Liver (tissue), 10 donors: ENCODE measurements at places on chromosomes 1 and 21.

GRCh38 chr1:77424236-77424635, 142.4 kb downstream of the AK5 start:
- no peak for DNase-seq

DNA sequence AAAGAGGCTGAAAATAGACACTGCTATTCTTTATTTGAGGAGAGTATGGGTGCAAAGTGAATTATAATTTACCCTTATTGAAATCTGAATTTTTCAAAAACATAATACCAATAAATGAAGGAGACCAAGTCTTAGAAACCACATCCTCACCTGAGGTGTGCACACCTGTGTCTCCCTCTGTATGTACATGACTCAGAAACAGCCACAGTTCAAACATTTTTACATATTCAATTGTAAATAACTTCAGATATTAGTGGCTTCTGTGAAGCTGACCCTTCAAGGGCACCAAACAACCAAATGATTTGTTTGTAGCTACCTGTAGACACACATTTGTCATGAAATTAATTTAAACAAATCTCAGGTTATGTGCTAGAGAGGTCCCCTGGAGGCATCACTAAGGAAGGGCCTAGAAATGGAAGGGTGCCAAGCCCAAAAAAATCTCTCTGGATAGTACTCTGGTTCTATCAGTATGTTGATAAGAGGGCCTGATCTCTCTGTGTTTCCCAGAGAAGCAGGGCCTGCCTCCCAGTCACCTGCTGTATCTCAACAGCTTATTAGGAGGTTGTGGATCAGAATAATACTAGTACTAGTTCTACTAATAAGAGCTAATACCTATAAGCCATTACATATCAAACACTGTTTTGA, 28.1 kb downstream of the ERI3 start:
- no peak for DNase-seq

DNA sequence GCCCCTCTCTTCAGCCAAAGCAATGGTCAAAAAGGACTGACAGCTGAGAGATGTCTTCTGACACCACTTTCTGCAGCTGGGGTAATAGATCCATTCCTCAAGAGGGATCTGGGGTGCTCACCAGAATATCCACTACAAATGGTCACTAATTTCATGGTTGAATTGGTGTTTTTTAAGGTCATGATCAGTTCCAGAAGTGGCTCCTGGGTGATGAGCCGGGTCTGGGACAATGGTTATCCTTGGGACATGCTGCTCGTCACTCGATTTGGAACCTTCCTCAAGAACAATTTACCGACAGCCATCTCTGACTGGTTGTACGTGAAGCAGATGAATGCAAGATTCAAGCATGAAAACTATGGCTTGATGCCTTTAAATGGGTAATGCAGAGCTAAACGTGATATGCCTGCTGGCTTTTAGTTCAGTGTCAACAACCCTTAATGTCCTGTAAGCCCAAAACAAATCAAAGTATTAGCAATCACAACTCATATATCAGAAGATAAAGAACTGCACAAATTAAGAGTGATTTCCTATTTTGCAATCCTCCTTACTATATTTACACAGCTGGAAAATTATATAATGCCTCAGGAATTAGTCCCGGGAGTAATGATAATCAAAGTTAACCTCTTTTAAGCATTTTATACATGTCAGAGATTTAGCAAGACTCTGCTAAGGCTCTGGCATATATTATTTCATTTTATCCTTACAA, 20.1 kb downstream of the FMO3 start:
- no peak for DNase-seq

- no peak for DNase-seq
Measured at GRCh38 chr1:27658951-27659496, 13.0 kb downstream of the IFI6 start.

DNA sequence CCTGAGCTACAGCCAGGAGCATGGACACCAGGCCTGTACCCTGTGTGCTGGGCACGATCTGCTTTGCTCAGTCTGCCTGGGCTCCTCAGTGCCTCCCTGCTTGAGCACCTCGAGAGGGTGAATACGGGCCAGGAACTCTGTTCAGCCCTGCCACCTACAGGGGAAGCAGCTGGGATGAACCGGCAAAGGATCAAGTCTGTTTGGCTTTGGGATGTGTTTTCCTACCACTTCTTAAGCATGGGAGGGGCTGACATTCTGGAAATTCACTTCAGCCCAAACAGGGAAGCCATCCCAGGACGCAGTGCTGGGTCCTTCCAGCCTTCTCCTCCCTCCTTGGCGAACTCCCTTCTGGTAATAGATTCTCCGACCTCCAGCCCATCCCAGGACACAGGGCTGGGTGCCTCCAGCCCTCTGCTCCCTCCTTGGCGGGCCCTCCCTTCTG, 55.8 kb upstream of the SELENON start:
- no peak for DNase-seq

GRCh38 chr1:235892202-235892601, 25.5 kb upstream of the LYST start:
- no peak for DNase-seq

DNA sequence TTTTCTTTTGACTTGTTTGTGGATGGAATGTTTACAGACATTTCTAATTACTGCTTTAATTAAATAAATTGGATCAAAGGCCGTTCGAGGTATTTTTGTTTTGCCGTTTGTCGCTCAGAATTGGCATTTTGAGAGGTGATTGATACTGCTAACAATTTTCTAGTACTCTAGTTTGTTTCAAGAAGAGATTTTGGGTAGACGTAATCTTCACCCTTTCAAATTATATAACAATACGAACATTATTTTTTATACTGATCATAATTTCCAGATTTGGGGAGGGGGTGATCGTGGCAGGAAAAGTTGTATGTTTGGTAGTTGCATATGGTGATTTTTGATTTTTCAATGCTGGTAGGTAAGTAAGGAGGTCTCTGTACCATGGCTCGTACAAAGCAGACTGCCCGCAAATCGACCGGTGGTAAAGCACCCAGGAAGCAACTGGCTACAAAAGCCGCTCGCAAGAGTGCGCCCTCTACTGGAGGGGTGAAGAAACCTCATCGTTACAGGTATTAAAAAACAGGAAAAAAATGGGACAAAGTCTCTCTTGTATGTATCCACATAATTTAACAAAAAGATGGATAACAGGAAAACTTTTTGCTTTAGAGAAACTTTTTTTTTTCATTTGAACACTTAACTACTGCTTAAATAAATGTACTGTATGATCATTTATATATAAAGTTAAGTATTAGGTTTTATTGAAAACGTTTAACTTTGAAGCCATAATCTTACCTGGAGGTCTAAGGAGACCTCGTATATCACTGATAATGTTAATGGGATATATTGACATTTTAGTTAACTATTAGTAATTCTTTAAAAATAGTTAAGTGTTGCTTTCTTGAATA, 1.7 kb downstream of the H3-3A start:
- DNase-seq, result no peak

DNA sequence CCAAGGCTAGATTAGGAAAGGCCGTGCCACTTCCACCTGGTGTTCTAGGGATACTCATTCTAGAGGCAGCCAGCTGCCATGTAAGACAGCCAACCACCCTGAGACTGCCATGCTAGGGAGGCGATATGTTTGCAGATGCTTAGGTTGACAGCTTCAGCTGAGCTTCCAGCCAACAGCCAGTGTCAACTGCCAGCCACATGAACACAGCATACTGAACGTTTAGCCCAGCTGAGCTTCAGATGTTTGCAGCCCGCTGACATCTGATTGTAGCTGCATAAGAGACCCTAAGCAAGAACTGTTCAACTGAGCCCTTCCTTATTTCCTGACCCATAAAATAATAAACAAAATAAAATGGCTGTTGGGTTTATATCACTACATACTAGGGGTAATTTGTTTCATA, 5.0 kb upstream of the KCNC4 start:
- DNase-seq, result no peak

DNA sequence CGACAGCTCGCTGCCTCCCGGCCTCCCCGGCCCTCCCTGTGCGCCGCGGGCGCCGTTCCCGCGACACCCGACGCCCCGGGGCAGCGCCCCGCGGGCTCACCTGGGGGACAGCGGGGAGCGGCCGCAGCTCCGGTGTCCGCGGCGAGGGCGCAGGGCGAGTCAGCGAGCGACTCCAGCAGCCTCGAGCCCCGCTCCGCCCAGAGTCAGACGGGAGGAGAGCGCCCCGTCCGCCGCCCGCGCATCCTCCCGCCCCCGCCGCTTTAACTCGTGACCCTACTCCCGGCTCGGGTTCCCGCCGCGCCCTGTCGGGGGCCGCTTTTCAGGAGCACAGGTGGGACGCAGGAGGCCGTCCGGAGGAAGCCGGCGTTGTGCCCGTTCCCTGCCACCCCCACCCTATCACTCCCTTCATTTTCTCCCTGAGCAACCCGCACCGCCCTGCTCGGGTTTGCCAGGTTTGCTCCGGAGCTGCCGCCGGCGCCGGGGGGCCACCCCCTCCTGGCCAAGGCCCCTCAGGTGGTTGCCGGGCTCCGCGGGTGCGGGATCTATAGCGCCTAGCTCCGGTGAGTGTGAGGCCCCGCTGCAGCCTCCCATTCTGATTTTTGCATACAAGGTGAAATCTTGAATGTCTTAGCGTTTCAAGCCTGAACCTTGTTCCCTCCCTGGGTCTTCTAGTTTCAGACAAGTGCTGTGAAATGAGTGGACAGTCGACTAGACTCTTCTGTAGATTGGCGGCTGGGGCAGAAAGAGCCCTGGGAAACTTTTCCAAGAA, at the start of gene MCOLN3:
MCOLN3 (minus strand) TSS at position 205 of the 769 bp plus-strand sequence. CDS start 3,140 bp downstream, outside the sequence.
- DNase-seq, result no peak

DNA sequence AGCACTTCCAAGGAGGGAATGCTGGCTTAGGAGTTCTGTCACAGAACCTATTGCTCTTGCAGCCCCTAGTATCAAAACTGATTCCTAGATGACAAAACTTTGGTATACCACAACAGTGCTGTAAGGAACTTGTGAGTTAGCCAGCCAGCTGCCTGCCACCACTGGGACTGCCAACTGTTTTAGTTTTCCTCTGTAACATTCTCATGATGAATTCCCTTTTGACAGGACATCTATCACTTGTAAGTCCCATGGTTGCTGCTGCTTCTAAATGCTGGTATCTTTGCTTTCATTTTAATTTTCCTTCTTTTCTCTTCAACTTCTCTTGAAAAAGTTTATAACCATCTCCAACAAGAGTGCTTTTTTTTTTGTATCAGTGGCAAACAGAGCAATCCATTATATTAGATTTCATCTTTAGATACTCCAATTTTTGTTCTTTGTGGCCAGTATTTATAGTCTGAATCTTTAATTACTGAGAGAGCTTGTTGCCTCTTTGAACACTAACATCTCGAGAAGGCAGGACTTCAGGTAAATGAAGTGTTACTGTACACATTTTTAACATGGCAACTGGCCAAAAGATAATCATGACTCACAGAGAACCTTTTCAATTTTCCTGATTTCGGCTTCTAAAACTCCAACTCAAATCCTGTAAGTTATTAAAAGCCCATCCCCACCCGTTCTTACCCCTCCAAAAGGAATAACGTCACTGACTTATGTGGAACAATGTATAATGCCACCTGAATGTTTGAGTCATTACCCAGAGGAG, 19.8 kb downstream of the DBT start:
- no peak for DNase-seq

- no peak for DNase-seq
Measured at GRCh38 chr1:231279081-231279480, 38.1 kb downstream of the GNPAT start.

GRCh38 chr21:35976929-35977328, 83.4 kb downstream of the SETD4 start:
- no peak for DNase-seq
